ENCODE measurements at places on chromosomes 4 and X.

GRCh38 chrX:155745792-155746191 lies 133.0 kb upstream of the TMLHE start:
- ATAC-seq: peak; percentile 46

- ATAC-seq: no peak
These were observed 812.3 kb upstream of the FRG1 start for GRCh38 chr4:189128341-189128740.

- ATAC-seq: no peak
These were observed 77.9 kb downstream of the CXXC4 start for GRCh38 chr4:104416725-104417356.

GRCh38 chr4:64330143-64330542 lies 79.1 kb downstream of the TECRL start:
- ATAC-seq: no peak

GRCh38 chr4:163680386-163681098 lies 186.1 kb downstream of the TMA16 start:
- ATAC-seq: no peak

- no peak for ATAC-seq
These were observed 446.7 kb downstream of the FSTL5 start for GRCh38 chr4:161717084-161717483.

DNA sequence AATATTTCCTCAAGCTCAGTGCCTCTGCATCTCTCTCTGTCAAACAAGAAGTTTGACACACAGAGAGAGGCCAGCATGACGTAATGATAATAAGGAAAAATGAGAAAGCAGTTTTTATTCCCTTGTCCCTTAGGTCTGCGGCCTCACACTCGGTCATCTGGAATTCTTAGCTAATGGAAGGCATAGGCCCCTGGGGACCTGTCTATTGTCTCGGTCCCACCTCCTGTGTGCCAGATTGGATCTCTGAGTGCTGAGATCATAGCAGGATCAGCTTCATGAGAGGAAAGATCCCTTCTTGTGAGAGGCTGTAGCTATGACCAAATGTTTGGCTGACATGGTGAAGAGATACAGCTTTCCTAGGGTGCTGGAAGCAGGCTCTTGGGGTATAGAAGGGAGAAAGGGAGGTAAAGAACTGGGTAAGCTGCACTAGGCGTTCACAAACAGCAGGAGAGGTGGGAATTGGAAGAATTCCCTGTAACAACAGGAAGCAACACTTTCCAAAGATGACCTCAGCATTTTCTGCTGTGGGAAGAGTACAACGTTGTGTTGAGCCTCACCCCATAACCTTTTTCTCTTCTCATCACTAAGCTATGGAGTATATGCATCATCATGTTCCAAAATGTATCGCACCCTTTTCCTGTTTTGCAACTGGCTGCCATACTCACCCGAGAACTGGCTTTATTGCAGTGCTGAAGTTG lies 20.2 kb downstream of the TMEM31 start:
- peak; percentile 75 for ATAC-seq

- no peak for ATAC-seq
These were observed 100.1 kb downstream of the CXXC4 start for GRCh38 chr4:104394406-104395167.

- no peak for ATAC-seq
These were observed 1684.8 kb upstream of the TENM3 start for GRCh38 chr4:180558427-180558826.

GRCh38 chr4:2595436-2595835 lies 59.0 kb downstream of the FAM193A start:
- no peak for ATAC-seq

DNA sequence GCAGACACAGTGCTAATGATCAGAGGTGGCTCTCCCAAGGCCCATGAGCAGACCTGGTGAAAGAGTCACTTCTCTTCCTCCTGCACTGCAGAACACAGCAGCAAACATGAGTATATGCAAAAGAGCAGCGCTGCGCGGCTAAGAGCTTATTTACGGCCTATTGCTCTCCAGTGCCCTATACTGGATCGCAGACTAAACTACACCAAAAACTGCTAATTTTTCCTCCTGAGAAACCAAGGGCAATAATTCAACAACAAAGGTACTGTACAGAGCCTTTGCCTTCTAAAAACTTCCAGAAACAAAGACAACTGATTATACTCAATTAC lies 702.5 kb downstream of the ARAP2 start:
- no peak for ATAC-seq

DNA sequence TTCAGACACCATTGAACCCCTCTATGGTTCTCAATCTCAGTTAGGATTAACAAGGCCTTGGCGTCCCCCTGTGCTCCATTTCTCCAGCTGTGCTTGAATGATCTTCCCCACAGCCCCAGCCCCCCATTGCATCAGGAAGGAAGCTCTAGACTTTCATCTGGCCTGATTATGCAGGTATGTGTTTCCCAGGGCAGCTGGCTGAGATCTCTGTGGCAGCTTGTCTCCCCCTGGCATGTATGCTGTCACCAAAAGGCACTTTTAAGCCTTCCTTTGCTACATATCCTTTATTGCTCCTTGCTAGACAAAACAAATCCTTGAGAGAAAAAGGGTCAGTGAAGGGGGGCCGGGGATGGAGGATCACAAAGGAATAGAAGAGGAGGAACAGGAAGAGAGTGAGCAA lies 1056.0 kb upstream of the SLIT2 start:
- ATAC-seq: peak; percentile 40

- ATAC-seq: no peak
These were observed 27.2 kb downstream of the TACR3 start for GRCh38 chr4:103692615-103693014.

DNA sequence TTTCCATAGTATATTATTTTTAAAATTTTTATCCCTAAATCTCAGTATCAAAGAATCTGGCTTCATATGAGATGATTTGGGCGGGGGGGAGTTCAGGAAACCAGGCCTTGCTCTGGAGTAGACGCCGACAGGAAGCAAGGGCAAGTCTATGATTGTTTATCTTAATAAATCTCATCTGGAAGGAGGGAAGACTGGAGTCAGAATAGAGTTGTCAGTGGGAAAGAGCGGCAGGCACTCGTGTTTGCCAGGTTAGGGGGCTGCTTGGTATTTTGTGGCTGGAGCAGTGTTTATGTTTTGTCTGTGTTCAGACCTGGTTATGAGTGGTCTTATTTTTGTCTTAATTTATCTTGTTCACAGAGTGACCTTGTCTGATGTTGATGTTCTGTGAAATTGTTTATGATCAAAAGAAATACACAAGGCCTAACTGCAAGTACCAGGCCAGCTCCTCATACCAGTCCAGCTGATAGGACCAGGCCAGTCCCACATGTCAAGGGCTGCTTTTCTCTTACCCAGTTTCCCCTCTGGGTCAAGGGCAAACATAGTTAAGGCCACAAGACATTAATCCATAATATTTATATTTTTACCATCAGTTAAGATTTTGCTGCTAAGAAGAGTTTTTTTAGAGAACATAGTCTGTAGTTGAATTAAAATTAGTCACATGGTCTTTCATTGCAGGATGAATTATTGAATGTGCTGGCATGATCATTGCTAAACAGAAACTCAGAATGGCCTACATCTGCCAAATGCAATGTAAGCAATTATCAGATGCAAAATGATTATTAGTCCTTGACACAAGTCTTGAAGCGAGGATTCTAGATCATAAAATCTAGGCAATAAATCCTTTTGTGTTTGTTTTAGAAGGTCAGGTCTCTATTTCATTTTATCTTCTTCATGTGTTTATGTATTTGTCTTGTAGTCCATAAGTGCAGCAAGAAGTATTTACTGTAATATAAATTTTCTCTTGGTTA lies 176.5 kb downstream of the GASK1B start:
- ATAC-seq: peak; percentile 69

- no peak for ATAC-seq
These were observed 38.9 kb downstream of the CCNQ start for GRCh38 chrX:153560000-153560399.

- ATAC-seq: no peak
These were observed 456.8 kb downstream of the TRIML1 start for GRCh38 chr4:188596021-188596420.

DNA sequence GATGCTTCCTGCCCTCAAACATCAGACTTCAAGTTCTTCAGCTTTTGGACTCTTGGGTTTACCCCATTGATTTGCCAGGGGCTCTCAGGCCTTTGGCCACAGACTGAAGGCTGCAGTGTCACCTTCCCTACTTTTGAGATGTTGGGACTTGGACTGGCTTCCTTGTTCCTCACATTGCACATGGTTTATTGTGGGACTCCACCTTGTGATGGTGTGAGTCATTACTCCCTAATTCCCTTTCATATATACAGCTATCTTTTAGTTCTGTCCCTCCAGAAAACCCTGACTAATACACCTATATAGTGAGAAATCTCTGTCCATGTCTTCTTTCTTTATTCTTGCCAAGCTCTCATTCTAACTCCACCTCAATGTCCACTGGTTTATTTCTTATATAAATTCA lies 736.9 kb upstream of the HS3ST1 start:
- no peak for ATAC-seq

DNA sequence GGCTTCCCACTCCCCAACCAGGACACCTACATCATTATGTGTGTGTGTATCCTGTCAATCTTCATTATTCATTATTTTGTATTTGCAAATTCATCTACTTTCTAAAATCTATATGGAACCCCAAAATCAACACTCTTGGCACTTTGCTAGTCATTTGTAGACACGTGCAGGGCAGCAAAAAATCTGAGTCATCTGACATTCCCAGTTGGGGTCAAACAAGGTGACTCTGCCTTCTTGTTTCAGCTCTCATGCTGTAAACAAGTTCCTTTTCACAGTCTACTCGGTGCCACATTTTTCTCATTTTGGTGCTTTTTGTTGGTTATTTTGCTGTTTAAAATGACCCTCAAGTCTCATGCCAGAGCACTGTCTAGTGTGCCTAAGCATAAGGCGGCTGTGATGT lies 5.9 kb downstream of the MRFAP1L1 start:
- no peak for ATAC-seq

- no peak for ATAC-seq
These were observed 358.4 kb upstream of the MAGEB16 start for GRCh38 chrX:35439692-35440091.
